HFFc6 (cell line): ENCODE measurements at places on chromosomes 5 and 9. TPM values are rescaled to one million over a fixed set of nuclear protein-coding genes. Genes with fewer than 3 reads are reported as not detected.
A peak's percentile ranks its signal among the peaks of the same experiment; 100 is the strongest.

HMGCS1 gene
- 13.0 to 16.2 TPM (median 14.6 TPM) in 3 replicates for total RNA-seq

PPP2CA gene
- total RNA-seq: 156 and 162 TPM in 2 replicates

PCDH1 gene
- 0.18 TPM in 1 of 3 replicates, not detected in the others for total RNA-seq

C9 gene
- not detected in 3 replicates for total RNA-seq

LVRN gene
- total RNA-seq: 0.12 to 0.24 TPM (median 0.15 TPM) in 3 replicates

RIOK2 gene
- total RNA-seq: 41.8 to 53.6 TPM (median 41.9 TPM) in 3 replicates

BASP1 gene
- total RNA-seq: 93.7 to 149 TPM (median 123 TPM) in 3 replicates

DNA sequence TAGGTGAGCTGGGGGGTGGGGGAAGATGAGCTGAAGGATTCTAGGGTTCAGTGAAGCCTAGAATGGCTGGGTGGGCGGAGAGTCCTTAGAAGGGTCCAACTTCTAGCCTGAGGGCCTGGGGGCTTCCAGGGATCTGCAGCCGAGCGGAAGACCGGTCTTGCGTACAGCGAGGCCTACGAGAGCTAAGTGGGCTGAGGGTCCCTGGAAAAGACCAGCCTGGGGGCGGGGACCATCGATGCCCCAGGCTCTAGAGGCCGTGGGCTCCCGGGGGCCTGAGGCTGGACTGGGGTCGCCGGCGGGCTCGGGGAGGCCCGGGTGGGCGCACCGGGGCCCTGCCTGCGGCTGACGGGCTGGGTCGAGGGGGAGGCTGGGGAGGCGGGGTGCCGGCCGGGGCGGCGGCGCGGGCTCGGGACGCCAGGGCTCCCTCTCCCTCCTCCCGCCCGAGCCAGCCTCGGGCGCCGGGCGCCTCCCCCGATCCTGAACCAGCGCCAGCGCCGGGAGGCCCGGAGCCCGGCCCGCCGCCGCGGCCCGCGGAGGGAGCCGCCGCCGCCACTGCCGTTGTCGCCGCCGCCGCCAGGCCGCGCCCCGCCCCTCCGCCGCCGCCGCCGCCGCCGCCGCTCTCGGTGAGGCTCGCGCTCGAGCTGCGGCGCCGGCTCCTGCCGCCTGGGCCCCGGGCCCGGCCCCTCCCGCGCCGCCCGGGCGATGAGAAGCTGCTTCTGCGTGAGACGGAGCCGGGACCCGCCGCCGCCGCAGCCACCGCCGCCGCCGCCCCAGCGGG is at the start of gene MVB12B:
MVB12B (plus strand) TSS at position 602 of the 778 bp plus-strand sequence; CDS start at position 703, 101 bp downstream.
- peak within 1 kb of the TSS; percentile 57 for H3K27ac ChIP-seq
- peak within 1 kb of the TSS; percentile 81 for H3K4me3 ChIP-seq
- peaks cover 8% of the 10 kb centered on the region for H3K4me1 ChIP-seq
- H3K36me3 ChIP-seq: peaks cover 17% of the 10 kb centered on the region

DNA sequence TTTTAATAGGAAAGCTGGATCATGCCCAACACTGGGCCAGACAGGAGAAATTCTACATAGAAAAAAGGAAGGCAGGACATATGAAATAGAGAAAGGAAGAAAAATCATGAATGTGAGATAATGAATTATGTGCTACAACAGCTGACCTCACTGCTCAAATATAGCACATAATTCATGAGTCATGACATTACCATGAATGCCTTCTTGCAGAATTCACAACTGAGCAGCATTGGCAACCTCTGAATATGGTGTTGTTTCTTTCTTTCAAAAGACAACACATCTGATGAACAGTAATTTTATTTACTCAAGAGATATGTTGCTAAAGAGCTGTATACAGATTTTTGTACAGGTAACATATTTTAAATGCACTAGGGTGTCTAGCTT is 34.4 kb downstream of the APBA1 start:
- H3K36me3 ChIP-seq: peaks cover 27% of the 10 kb centered on the region
- peak overlapping the region; percentile 62 for H3K27ac ChIP-seq
- H3K4me3 ChIP-seq: peak overlapping the region; percentile 24; the same call in 1 of the 2 replicates
- DNase-seq: peak; percentile 68
- H3K4me1 ChIP-seq: peaks cover 26% of the 10 kb centered on the region

DNA sequence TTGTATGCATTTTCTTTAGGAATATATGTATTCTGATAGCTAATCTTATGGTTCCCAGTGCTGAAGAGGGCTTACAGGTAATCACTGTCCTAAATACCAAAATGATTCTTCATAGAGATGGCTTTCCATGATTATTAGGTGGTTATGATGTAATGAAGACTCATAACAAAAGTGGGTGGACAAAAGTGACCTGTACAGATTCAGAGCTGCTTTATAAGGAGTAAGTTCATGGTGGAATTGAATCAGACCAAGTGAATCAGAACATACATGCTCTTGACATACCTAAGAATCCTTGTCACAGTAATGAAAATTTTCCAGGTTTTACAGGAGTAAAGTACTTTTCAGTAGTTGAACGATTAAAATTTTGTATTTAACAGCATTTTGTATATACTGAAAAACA is 105.6 kb downstream of the NIPBL start:
- DNase-seq: peak; percentile 54
- H3K4me1 ChIP-seq: peaks cover 56% of the 10 kb centered on the region
- no peaks in the 10 kb centered on the region; the same call in 1 of the 2 replicates for H3K27me3 ChIP-seq
- H3K27ac ChIP-seq: peak overlapping the region; percentile 40; the same call in 1 of the 2 replicates
- H3K36me3 ChIP-seq: peaks cover 42% of the 10 kb centered on the region

DNA sequence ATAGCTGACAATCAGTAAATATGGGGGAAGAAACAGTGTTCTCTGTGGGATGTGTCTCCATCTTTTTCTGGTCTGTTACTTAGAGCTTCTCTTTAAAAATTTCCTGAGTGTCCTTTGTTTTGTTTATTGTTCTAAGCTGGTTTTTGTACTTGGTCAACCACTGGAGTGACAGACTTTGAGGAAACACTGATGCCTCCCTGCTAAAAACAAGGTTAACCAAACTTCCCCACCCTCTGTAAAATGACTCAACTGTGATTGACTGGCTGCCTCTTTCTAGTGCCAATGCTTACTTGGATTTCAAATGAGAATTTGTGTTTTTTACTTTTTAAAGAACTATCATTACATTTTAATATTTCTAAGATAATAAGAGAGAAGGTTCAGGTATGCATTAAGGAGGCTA is 65.1 kb upstream of the SPINK5 start:
- DNase-seq: no peak
- no peaks in the 10 kb centered on the region for H3K27me3 ChIP-seq
- no peak overlapping the region for H3K27ac ChIP-seq
- H3K36me3 ChIP-seq: peaks cover 15% of the 10 kb centered on the region; the same call in 1 of the 2 replicates
- H3K4me1 ChIP-seq: no peaks in the 10 kb centered on the region
- no peak overlapping the region for H3K4me3 ChIP-seq

DNA sequence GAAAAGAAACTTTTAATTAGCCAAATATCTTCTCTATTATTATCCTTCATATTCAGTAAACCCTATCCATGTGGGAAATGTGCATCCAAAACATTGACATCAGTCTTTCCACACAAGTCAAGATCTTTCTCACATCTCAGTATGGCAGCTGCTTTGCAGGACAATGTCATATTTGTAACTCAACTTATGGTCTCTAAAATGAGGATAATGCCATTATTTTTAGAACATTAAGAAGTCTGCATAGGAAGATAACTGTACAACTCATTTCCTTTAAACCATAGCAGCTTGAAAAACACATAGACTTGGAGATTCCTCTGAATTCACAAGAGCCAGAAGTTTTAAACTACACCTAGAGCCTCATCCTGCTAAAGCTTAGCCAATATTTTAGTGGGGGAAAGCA is 43.7 kb downstream of the MCTP1 start:
- no peak overlapping the region for H3K27ac ChIP-seq
- H3K4me1 ChIP-seq: peaks cover 15% of the 10 kb centered on the region
- peaks cover 11% of the 10 kb centered on the region for H3K27me3 ChIP-seq

DNA sequence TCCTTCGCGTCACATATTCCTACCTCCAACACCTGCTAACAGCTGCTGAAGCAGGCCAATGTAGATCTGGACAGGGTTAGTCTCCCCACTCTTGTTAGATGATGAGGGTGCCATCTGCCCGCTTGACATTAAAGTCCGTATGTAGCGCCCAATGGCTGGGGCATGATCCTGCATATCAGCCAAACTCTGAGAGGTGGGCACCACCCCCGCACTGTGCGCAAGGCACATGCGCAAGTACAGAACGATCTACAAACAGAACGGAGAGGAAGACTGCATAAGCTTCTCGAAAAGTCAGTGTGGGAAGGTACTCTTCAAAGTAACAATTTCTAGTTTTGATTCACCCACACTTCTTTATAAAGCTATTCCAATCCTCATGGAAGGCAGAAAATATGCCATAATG is 69.8 kb downstream of the ECPAS start:
- no peak overlapping the region for H3K27ac ChIP-seq
- H3K4me3 ChIP-seq: no peak overlapping the region
- H3K27me3 ChIP-seq: no peaks in the 10 kb centered on the region; the same call in 1 of the 2 replicates
- no peak for DNase-seq
- 0 out of 2 replicates have a peak, but pooled peaks cover 4% of the 10 kb centered on the region for H3K4me1 ChIP-seq

DNA sequence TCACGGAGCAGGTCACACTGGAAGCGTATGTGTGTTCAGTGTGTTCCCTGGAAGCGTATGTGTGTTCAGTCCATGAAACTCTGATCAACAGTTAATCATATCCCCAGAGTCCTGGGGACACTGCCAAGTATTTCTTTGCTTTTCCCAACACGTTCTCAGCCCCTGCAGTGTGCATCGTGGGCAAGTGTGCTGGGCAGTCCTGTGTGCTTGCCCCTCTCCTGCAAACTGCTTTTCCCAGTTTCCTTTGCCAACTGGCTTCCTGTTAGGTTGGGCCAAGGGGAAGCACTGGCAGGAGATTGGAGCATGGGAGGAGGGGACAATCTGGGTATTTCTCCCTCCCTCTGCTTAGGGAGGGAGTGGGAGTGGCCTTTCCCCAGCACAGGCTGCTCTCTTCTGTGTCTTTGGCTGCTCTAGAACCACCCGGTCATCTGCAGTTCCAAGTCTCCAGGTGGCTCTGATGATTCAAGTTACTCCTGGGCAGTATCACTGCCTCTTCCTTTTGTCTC is 36.8 kb upstream of the NEK6 start:
- no peak overlapping the region for H3K27ac ChIP-seq
- H3K27me3 ChIP-seq: peaks cover 27% of the 10 kb centered on the region
- H3K36me3 ChIP-seq: no peaks in the 10 kb centered on the region
- H3K4me3 ChIP-seq: no peak overlapping the region
- peaks cover 29% of the 10 kb centered on the region for H3K4me1 ChIP-seq
- no peak for DNase-seq

- no peaks in the 10 kb centered on the region; the same call in 1 of the 2 replicates for H3K27me3 ChIP-seq
- no peaks in the 10 kb centered on the region for H3K36me3 ChIP-seq
- DNase-seq: no peak
- no peak overlapping the region for H3K4me3 ChIP-seq
- no peak overlapping the region for H3K27ac ChIP-seq
These were observed 453.3 kb downstream of the DIRAS2 start for GRCh38 chr9:90189306-90189705.

DNA sequence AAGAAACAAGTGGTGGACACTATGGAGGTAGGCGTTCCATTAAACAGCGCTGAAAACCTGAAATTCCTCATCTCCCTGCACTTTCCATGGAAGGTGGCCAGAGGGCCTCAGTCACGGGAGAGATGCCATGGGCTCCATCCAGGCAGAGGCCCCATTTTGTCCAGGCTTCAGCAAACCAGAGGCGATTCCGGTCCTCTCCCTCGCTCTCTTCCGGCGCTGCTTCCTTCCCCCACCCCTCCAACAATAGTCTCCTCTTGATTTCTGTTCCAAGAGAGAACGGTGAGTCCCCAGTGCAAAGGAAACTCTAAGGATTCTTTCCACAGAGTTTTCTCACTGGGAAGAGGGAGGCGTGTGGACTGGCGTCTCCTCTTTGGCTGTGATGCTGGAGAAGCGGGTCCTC is 7.5 kb downstream of the ZNF366 start:
- no peak overlapping the region for H3K27ac ChIP-seq
- H3K36me3 ChIP-seq: no peaks in the 10 kb centered on the region
- H3K27me3 ChIP-seq: no peaks in the 10 kb centered on the region
- no peak for DNase-seq
- H3K4me1 ChIP-seq: peaks cover 56% of the 10 kb centered on the region

GRCh38 chr5:71752441-71753190 is 33.5 kb downstream of the CARTPT start:
- H3K36me3 ChIP-seq: no peaks in the 10 kb centered on the region
- H3K4me1 ChIP-seq: peaks cover 5% of the 10 kb centered on the region
- no peak overlapping the region for H3K4me3 ChIP-seq
- peaks cover 18% of the 10 kb centered on the region; the same call in 1 of the 2 replicates for H3K27me3 ChIP-seq

DNA sequence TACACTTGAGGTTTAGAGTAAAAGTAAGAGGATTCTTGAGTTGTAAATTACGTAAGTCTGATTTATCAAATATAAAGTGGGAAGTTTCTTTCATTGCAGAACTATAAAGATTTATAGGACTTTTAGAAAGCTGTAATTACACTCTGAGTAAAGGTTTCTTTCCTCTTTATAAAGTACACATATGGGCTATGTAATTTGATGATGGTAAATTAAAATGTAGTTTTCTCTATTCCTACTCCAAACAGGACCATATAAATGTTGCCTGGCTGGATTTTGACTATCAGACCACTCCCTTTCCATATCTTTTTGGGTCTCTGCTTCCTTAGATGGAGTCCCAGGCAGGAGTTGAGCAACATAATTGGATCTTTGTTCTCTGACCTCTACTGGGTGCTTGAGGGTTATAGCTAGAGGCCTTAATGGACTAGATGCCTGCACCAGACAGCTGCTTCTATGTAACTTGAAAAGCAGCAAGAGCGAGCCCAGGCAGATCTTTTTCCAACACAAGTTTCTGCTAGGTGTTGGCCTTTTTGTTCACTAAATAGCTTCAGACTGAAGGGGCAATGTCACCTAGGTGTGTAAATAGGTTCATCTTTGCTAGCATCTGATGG is 11.4 kb upstream of the TEX48 start:
- H3K27me3 ChIP-seq: peaks cover 10% of the 10 kb centered on the region
- no peak overlapping the region for H3K27ac ChIP-seq
- H3K36me3 ChIP-seq: peaks cover 12% of the 10 kb centered on the region
- peaks cover 64% of the 10 kb centered on the region for H3K4me1 ChIP-seq

GRCh38 chr5:151497391-151498002 is 50.1 kb downstream of the SLC36A1 start:
- no peak overlapping the region for H3K27ac ChIP-seq
- H3K27me3 ChIP-seq: no peaks in the 10 kb centered on the region
- no peak overlapping the region for H3K4me3 ChIP-seq

DNA sequence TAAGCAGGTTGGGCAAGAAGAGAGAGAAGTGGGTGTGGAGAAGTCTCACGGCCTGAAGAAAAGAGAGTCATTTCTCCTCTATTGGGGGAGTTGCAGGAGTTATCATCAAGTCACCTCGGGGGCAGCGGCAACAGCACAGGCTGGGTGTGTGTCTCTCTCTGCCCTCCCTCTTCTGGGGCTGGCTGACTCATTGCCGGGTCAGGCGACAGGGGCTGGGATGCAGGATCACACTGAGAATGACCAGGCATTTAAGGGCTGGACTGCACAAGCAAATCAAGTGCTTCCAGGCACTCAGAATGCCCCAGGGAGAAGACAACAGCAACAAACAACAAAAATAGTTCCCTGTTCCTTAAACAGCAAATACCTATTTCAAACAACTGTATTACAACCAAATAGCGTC is 6.3 kb upstream of the EQTN start:
- no peak overlapping the region for H3K27ac ChIP-seq
- peak; percentile 26 for DNase-seq
- peaks cover 8% of the 10 kb centered on the region for H3K4me1 ChIP-seq
- no peaks in the 10 kb centered on the region for H3K36me3 ChIP-seq
- peak overlapping the region; percentile 72 for H3K4me3 ChIP-seq
